ENCODE measurements at places on chromosomes 11 and 22.

GRCh38 chr11:71311928-71312510 is 59.6 kb upstream of the SHANK2 start:
- no peak for DNase-seq

DNA sequence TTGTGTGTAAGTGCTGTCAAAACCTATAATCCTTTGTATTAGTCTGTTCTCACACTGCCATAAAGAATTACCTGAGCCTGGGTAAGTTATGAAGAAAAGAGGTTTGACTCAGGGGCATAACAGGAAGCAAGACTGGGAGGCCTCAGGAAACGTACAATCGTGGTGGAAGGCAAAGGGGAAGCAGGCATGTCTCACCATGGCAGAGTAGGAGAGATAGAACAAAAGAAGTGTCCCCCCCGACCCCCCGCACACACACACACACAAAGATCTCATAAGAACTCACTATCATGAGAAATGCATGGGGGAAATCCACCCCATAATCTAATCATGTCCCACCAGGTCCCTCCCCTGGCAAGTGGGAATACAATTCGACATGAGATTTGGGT is 2.3 kb upstream of the USP28 start:
- no peak for DNase-seq

GRCh38 chr11:69705351-69705811 is 1.6 kb upstream of the FGF19 start:
- no peak for DNase-seq

- DNase-seq: no peak
These were observed 16.6 kb upstream of the BDNF start for GRCh38 chr11:27716835-27717234.

All from GM04503 (cell line).